ENCODE measurements at places on chromosomes 1 and 21.
A peak's percentile ranks its signal among the peaks of the same experiment; 100 is the strongest.

GRCh38 chr1:167120899-167121298 is 27.0 kb downstream of the STYXL2 start:
- DNase-seq = no peak

DNA sequence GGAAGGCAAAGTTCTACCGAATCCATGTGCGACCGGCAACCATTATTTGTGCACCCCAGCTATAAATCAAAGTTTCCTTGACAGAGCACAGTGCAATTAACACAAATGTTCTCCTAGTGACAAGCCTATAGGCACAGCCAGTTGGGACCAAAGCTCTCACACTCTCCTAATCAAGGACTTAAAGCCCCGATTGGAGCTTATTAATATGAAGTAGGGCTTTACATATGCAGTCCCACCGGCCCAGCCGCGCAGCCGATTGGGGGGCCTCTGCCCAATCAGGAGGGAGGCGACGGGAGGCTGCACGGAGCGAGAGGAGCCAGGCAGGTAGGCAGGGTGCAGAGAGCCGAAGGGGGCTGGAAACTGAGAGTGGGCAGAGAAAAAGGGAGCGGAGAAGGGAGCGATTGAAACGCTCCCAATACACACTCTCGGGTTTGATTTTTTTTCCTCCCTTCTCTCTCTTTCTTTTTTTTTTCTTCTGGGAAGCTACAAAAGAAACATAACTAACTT is at the start of gene ESRRG:
Gene ESRRG, minus strand, starts transcription at position 156 of the 507 bp plus-strand sequence. Its CDS starts 130 bp downstream, at position 26.
- DNase-seq = no peak

DNA sequence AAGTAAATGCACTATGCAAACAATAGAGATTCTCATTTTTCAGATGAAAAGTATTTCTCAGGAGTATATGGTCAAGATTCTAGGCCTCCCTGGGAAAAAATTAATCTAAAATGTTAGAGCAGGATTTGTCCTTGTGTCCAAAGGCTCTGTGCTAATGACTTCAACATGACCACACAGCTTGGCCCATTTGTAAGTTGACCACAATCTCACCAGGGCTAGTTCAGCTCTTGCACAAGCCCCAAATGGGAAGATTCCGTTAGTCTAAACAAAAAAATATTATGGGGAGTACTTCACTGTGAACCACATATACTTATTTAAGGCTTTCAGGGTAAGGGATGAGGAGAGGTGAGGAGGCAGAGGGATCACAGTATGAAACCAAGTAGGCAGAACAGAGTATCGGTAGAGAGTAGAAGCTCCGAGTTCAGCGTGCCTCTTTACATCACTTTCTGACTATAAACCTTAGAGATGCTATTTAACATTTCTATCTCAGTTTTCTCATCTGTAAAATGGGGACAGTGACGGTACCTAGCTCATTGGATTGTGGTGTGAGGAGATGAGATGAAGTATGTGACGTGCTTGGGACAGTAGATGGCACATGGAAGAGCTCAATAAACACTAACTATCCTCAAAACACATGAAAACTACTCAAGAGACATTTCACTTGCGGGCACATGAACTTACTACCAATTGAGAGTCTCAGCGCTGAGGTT is 37.8 kb upstream of the CTTNBP2NL start:
- DNase-seq = no peak

DNA sequence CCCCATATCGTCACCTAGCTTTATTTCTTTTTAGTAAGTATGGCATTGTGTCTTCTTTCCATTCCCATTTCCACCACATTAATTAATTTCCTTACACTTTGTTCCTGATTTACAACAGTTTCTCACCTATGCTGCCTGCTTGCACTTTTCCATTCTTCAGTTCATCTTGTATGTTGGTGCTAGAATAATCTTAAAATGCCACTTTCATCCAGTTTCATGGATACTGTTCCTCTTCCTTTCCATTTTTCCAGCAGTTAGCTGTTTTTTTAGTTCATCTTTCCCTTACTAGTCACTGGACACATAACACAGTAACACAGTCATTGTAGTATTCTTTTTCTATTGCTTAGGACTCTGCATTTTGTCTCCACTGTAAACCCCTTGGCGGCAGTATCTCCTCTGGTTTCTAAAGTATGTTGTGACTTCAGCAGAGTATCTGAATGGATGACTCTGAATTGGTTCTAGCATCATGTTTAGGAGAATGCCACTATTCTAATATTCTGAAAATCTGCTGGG is 2.1 kb downstream of the CDC7 start:
- DNase-seq = no peak

- DNase-seq = no peak
Observed at GRCh38 chr1:208154040-208154439, 90.1 kb downstream of the PLXNA2 start.

GRCh38 chr1:32769524-32770220 is 47.5 kb downstream of the YARS1 start:
- no peak for DNase-seq

GRCh38 chr21:29053011-29053553 is 20.4 kb downstream of the CCT8 start:
- no peak for DNase-seq

GRCh38 chr1:154735804-154736168 is 127.8 kb upstream of the ADAR start:
- no peak for DNase-seq

DNA sequence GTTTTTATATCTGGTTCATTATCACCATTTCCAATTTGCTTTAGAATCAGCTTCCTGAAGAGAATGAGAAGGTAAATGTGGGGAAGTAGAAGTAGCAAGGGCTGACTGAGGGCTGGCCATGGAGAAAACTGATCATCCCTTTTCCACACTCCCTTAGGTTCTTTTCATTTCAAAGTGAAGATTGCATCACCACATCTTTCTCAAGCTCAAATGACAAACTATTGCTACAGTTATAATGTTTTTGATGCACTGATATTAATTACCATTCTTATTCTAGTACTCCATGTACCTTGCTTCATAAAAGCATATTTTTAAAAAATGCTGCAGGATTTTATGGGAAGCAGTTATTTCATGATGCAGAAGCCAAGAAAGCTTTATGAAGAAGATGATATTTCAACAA is 7.9 kb upstream of the AK5 start:
- no peak for DNase-seq

DNA sequence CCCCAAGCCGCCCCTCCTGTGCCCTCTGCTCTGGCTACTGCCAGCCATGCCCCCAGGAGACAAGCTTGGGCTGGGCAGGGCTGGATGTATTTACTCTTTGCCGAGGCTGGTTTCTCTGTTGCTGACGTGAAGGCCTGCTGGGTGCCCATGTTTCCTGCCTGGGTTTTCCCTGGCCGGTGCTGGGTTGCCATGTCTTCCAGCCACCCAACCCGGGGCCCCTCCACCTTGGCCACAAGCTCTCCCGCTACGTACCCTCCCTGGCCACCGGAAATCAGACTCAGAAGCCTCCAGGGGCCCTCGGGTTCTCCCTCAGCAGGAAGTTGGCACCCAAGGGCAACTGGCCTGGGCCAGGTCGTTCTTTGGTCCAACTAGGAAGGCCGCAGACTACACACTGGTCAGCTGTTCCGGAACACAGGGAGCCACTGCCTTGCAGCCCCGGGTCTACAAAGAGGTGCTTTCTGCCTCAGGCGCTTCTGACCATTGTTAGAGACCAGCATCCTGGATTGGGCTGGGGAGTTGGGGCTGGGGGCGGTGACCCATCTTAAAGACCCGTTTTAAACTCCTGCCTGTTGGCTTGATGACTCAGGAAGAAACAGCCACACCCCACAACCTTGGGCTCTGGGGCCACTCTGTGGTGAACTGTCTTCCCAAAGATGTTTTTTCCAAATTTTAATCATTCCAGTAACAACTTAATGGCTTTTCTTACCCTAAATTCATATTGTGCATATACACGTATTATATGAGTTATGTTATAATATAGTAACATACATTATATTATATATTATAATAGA is 71.2 kb upstream of the RUNX3 start:
- no peak for DNase-seq

- peak; percentile 54 for DNase-seq
Observed at GRCh38 chr1:36187800-36188593, 32.0 kb downstream of the MAP7D1 start.

DNA sequence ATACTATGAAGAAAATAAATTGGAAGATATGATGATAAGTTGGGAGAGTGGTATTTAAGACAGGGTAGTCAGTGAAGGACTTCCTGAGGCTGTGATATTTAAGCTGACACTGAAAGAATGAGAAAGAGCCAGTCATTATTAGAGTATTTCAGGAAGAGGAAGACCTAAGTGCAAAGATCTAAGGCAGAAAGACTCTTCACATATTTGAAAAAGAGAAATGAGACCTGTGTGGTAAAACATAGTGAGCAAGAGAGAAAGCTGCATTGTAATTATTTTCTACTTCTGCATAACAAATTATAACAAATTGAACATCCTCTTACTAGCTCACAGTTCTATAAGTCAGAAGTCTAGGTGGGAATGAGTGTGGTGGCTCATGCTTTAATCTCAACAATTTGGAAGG is 34.6 kb upstream of the DOCK7 start:
- no peak for DNase-seq

DNA sequence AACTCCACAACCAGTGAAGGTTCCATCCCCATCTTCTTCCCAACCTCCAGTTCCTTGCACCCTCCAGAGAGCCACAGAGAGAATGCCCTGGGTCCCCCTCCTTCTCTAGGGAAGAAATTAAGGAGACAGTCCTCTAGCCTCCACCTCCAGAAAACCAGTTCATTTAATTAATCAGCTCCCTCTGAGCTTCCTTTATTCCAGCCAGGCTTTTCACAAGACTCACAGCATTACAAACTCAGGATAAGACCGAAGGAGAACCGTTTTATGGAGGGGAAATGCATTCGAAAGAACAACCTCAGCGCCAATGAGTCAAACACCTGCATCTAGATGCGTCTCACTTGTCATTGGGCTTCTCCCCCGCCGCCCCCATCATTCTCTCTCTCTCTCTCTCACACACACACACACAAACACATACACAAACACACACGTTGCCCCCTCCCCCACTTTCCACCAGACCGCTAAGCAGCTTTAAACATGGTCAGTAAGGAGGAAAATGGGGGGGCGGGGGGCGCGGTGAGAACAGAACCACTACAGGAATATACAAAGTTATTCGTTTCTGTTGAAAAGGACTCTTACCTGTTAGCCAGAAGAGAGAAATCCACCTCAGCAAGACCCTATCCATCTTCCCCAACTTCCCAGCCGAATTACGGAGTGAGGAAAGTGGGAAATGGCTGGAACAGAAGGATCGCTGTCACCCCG is 544 bp downstream of the ILDR2 start:
- peak; percentile 30 for DNase-seq

GRCh38 chr1:230379928-230380327 is 46.2 kb downstream of the PGBD5 start:
- no peak for DNase-seq

- no peak for DNase-seq
Observed at GRCh38 chr1:54709547-54710292, 5.9 kb upstream of the TTC4 start.

GRCh38 chr1:84298328-84298683 is 3.2 kb upstream of the SAMD13 start:
- DNase-seq = peak; percentile 11

- no peak for DNase-seq
Observed at GRCh38 chr1:156741481-156741983, 644 bp upstream of the MRPL24 start.

- no peak for DNase-seq
Observed at GRCh38 chr21:45454060-45454925, 49.3 kb downstream of the COL18A1 start.

GRCh38 chr21:33071770-33072306 is 1.9 kb downstream of the OLIG1 start:
- DNase-seq = no peak

DNA sequence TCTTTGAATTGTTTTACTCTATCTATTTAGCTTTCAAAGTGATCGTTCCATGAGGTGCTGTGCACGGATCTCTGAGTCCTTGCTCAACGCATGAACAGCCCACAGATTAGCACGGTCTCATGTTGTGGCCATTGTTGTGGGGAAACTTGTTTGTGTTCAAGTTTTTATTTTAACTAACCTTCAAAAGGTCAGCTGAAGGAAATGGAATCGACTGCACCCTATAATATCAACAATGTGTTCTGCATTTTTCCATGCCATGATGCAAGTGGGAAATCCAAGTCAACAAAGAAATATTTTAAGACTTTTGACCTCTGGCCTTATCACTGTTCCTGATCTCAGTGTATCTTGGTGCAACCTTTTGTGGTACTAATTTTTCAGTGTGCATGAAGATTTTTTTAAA is 6.1 kb downstream of the SH2D1B start:
- no peak for DNase-seq

DNA sequence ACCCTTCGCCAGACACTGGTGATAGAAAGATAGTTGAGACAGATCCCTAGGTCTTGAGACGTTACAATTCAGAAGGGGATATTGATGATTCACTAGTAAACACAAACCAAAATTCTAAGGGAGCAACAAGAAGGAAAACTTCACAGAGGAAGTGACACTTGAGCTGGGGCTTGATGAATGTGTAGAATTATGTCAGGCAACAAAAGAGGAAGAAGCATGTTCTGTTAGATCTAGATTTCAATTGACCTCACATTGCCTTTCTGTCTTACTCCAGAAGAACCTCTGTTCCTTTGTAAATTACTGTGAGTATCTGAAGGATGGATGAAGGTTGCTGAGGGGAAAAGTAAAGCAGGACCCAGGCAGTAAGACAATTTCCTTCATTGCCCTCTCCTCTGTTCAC is 328.2 kb downstream of the KCTD3 start:
- no peak for DNase-seq

- DNase-seq = no peak
Observed at GRCh38 chr1:235291599-235292091, 36.3 kb downstream of the ARID4B start.

DNA sequence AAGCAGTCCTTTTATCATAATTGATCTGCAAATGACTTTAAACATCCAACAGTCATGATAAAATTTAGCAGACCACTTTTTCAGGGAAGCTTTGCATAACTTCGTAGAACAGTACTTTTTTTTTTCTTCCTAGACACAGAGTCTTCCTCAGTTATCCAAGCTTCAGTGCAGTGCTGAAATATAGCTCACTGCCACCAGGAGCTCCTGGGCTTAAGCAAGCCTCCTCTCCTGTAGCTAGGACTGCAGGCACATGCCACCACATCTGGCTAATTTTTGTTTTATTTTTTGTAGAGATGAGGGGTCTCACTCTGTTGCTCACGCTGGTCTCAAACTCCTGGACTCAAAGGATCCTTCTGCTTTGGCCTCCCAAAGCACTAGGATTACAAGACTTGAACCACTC is 3.8 kb downstream of the F13B start:
- DNase-seq = no peak

- DNase-seq = no peak
Observed at GRCh38 chr1:19759740-19760089, 40.0 kb downstream of the TMCO4 start.

DNA sequence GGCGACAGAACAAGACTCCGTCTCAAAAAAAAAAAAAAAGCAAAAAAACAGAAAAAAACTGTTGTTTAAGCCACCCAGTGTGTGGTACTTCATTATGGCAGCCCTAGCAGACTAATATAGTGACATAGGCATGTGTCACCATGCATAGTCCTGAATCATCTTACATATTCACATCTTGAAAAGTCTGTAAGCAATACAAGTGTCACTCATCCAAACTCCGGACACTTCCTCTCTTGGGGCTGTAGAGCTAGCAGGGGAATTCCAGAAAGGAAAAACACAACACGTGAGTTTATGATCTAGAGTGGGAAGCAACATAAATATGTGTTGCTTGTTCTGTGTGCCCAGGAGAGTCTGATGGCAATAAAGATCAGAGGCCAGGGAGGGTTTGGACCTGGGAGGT is 81.6 kb upstream of the KCNE2 start:
- no peak for DNase-seq

- no peak for DNase-seq
Observed at GRCh38 chr21:41011098-41011731, 156.7 kb upstream of the BACE2 start.

Measured in activated CD4-positive, alpha-beta T cell treated with anti-CD3 and anti-CD28 coated beads, Interleukin-2, amount 50 U/mL, for 24 hours (primary cell).